NCI-H226 (cell line): ENCODE measurements at places on chromosomes 2 and 18.

DNA sequence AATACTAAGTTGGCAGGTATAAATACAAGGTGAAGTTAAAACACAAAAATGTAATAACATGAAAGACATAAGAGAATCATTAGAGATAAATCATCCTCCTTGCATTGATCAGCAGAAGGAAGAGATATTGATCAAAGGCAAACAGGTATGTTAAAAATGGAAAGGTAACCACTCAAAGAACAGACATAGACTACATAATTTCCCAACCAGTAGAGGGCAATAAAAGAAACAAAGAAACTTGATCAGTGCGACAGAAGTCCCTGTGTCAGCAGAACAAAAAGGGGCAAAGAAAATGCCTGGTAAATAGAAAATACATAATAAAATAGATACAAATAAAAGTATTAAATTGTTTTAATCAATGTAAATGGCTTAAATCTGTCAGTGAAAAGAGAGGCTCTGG, 53.6 kb downstream of the FAM228A start:
- no peak for DNase-seq

GRCh38 chr18:41754332-41754731, 200.7 kb upstream of the PIK3C3 start:
- no peak for DNase-seq

- DNase-seq: no peak
Measured at GRCh38 chr18:59202258-59202820, 17.6 kb upstream of the GRP start.

DNA sequence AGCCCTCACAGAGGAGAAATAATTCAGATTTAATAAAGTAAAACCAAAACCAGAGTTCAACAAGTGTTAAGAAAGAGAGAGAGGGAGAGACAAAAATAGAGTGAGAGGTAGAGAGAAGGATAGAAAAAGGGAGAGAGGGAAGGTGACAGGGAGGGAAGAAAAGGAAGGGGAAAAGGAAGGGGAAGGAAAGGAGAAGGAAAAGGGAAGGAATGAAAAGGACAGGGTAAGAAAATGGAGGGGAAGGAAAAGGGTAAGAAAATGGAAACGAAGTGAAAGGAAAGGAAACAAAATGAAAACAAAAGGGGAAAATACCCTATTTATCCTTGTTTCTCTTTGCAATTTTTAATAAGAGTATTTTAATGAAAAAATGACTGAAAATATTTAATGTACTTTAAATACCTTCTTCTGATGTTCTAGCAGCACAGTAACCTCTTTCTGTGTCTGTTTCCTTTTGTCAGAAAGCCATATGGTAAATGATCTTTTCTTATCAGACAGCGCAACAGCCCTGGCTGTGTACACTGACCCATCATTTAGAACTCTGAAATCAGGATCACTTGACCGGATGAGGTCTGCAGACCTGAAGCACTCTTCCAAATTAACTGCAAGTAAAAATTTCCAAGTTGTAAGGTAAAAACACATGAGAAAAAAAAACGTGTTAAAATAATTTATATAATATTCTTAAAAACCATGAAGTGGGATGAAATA, 11.8 kb downstream of the DSC3 start:
- no peak for DNase-seq

GRCh38 chr18:9735238-9735637, 27.1 kb downstream of the RAB31 start:
- no peak for DNase-seq

DNA sequence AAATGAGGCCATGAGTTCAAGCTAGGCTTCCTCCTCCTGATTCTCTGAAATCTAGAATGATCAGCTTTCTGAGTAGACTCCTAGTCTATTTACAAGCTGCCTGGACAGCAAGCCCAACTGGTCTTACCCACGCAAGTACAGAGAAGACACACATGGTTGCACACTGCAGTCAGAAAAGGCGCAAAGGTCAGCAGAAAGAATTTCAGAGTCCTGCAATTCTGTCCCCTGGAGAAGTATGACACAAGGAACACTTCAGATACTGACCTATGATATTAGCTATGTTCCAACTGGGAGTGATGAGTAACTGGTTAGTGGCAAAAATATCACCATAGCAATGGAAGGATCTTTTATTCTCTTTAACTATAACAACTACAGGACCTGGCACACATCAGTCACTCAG, 336.1 kb upstream of the PKDCC start:
- no peak for DNase-seq

- DNase-seq: no peak
Measured at GRCh38 chr18:6397931-6398566, 16.7 kb downstream of the L3MBTL4 start.

DNA sequence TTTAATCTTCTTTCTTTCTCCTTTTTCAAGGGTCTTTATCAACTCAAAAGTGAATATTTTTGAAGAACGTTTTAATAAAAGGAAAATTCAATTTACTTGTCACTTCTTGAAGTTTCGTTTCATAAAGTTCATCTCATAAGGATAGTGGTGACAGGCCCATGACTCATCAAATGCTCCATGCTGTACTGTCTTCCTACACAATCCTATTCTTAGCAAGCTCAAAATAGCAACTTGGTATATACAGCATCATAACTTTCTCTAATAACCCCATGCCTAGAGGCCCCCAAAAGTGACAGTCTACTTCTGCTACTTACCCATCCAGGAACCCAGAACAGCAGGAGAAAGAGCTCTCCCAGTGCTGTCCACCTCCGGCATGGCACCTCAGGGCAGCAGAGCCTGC, 7.7 kb downstream of the FBXO15 start:
- no peak for DNase-seq

DNA sequence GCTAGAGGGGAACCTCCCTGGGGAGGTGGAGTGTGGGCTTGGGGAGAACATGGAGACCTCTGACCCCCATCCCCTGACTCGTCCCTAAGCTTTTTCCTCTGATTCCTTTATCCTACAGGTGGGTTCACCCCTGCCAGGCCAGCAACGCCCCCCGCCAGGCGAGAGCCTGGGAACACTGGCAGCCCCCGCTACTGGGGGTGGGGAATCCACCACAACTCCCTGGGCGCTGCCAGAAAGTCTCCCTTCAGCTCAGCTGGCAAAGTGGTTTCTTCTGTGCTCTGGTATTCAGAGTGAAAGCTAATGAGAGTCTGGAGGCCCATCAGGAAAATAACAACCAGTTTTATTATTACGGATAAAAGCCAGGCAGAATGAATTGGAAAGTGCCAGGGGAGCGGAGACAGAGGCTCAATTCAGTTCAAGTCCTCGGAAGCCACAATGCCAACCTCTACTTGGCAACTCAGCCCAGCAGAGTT, 2.8 kb downstream of the DIPK1C start:
- DNase-seq: no peak

GRCh38 chr18:10398571-10398970, 55.9 kb upstream of the APCDD1 start:
- no peak for DNase-seq

DNA sequence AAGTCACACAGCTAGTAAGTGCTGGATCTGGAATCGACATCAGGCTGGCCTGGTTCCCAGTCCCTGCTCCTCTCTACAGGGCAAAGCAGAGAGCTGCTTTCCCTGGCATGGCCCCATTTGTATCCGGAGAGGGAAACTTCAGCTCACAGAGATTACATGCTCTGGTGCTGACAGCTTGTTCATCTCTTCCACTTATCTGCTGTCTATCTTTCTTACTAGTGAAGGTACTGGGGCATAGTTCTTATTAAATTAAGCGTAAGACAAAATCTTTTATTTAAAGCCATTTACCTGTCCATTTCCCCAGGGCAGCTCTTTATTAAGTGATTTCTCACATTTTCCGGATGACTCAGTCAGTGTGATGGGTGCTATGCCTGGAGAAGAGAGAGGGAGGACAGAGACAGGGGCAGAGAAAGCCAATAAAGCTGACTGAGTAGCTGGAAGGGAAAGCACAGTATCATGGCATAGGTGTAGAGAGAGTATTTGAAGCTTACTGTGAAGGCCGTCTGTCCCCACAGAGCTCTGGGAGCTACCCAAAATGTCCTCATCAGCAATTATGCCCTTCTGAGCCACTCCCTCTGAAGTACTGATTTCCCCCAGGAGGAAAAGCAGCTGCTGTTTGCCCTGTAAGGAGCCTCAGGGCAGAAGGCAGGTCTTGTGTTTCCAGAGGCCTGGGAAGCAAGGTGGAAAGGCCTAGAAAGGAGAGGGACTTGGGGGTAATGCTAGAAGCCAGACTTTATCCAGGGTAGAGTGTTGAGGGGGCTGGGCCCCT, 44.1 kb upstream of the EPAS1 start:
- DNase-seq: peak; percentile 52

DNA sequence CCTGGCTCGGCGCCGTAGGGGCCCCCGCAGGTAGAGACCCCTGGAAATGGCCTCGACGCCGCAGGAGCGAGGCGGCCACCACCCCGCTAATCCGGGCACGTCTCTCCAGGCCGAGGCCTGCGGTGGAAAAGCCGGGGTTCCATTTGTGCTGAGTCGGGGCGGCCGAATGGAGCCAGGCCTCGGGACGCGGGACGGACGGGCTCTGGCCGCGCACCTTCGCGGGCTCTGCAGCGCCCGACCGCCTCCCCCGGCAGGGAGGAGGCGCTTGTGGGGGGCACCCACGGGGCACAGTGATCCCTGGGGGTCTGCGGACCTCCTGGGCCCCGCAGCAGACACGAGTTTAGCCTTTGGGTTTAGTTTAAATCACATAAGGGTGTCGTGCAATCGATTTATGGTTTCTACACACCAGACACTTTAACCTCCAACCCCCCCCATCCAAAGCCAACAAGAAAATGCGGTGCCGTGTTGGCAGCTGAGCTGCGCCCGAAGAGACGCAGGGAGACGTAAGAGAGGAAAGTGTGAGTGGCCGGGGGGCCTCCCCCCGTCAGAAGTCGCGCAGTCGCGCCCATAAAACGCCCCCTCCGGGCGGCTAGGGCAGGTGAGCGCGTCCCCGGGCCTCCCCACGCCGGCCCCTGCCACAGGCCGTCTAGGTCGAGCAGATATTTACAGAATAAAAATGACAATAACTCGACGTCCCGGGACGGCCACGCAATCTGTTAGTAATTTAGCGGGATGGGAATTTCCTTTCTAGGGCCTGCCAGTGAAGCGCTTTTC, 1.0 kb upstream of the NFATC1 start:
- DNase-seq: no peak

DNA sequence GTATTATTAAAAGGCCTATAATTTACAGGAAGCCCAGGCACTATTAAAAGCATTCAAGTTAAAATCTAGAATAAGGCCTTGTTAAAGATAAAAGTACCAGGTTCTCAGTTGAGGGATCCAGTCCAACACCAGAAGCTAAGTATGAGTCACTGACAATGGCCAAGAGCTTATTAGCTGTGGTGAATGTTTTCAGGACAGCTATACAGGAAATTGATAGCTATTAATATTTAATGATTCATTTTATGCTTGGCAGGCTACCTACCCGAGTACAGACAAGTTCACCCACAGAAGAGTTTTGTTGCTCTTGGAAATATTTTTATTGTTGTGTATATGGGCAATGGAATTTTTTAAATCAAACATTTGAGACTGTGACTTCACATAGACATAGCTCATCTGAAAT, 729.6 kb upstream of the ZNF804A start:
- peak; percentile 83 for DNase-seq

DNA sequence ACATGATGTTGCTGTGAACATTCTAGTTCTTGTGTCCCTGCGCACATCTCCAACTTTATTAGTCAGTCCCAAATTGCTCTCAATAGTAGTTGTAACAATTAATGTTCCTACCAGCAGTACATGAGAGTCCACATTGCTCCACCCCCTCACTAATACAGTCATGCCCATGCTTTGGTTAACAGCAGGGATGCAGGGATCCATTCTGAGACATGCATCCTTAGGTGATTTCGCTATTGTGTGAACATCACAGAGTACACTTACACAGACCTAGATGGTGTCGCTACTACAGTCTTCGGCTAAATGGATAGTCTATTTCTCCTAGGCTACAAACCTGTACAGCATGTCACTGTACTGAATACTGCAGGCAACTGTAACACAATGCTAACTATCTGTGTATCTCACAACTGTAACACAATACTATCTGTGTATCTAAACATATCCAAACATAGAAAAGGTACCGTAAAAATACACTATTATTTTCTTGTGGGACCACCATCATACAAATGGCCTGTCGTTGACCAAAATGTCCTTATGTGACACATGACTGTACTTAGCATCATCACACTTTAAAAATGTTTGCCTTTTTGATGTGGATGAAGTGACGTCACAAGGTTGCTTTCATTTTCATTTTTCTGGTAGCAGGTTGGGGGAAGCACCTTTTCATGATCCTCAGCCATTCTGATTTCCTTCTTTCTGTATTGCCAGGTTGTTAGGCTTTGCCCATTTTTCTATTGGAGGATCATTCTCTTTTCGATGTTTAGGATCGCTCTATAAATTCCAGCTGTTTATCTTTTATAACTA, 82.9 kb upstream of the RNF152 start:
- DNase-seq: no peak

DNA sequence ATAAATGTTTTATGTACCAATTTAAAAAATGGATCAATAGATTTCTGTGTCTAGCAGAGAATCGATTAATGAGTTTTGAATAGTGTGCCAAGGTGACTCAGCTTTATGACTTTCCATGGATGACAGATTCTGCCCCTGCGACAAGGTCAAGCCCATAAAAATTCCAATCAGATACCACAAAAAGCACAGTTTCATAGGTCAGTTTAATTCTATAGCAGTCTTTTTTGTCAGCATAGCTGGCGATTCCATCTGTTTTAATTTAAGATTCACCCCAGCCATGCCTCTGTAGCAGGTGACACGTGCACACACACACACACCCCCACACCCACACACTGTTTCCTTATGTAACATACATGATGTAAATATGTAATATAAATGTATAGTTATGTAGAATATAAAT, 28.9 kb downstream of the RAB31 start:
- no peak for DNase-seq

DNA sequence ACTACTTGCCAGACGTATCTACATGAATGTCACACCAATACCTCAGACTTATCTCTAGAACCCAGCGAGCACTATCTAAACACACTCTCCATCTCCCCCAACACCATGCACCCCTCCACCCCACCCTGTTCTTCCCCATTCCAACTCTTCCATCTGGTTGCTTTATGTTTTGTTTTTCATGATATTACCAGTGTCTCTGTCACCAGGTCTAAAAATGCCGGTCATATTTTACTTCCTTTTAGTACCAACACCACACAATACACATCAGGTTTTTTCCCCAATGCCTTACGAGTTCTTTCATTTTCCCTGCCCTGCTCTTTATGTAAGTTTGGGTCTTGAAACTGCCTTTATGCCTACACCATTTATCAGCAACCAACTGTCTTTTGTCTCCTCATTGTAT, 10.2 kb upstream of the ITGA4 start:
- DNase-seq: no peak

DNA sequence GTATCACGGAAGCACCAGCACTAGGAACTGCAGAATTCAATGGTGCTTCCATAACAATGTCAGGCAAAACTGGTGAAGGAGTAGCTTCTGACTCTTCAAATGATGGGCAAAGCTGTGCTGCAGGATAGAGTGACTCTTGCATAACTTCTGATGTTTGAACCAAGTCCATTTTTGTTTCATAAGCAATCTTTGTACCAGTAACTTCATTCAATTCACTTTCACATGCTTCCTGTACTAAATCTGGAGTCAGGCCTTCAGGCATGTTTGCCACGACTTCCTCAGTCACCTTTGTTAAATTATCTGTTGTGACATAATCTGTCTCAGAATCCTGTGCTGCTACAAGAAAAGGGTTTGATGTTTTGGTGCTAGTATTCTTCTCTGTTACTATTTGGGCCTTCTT, 24.0 kb downstream of the RTN4 start:
- DNase-seq: no peak
